ENCODE measurements at places on chromosomes 2 and 18. TPM values are rescaled to one million over a fixed set of nuclear protein-coding genes. Genes with fewer than 3 reads are reported as not detected.

- no peak within 1 kb of the TSS for H3K27ac ChIP-seq
- H3K4me3 ChIP-seq: peak within 1 kb of the TSS; percentile 60
- peaks cover 8% of the 10 kb centered on the region for H3K4me1 ChIP-seq
- peak; percentile 31 for DNase-seq
Measured at GRCh38 chr2:110732422-110733413, at the start of gene ACOXL. Gene ACOXL, plus strand, starts transcription at chr2:110732573. Its CDS starts 35,817 bp downstream, at chr2:110768390.

DNA sequence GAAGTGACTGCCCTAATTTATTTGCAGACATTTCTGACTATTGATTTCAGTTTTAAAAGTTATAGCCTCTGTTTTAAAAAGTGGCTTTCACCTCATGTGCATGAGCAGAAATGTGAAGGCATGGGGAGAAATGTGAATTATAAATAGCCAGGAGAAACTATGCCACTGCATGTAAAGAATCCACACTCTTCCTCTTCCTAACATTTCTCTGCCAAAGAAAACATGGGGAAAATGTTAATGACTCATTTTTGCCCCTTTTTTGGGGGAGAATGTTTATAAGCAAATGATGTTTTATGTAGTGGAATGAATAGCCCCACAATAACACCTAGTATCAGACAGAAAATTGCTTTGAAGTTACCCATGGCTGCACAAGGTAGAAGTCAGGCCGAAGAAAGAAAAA is 249.0 kb upstream of the TANK start:
- no peaks in the 10 kb centered on the region for H3K36me3 ChIP-seq
- H3K4me1 ChIP-seq: no peaks in the 10 kb centered on the region
- no peak overlapping the region for H3K27ac ChIP-seq
- H3K27me3 ChIP-seq: peaks cover 5% of the 10 kb centered on the region
- no peak overlapping the region for H3K4me3 ChIP-seq
- DNase-seq: no peak

DNA sequence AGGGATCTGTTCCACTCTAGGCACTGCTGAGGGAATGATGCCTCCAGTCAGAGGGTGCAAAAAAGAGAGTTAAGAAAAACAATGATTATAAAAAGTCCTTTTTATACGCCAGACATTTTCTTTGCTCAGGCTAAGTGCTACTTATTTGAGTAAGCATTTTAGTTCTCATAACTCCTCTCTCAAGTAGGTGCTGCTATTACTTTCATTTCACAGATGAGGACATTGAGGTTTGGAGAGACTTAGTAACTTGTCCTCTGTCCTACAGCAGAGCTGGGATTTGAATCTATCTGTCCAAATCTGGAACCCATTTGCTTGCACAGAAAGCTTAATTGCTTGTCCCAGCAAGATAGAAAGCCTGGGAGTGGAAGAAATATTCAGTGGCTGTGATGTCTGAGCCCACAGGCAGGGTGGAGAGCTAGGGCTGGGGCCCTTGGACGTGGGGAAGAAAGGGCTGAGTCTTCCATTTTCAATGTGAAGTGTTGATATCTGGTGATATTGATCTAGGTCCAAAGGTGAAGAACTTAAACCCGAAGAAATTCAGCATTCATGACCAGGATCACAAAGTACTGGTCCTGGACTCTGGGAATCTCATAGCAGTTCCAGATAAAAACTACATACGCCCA is 5.8 kb downstream of the IL37 start:
- DNase-seq: no peak
- H3K4me1 ChIP-seq: peaks cover 32% of the 10 kb centered on the region
- peak overlapping the region; percentile 57 for H3K4me3 ChIP-seq
- no peaks in the 10 kb centered on the region for H3K36me3 ChIP-seq
- no peaks in the 10 kb centered on the region for H3K27me3 ChIP-seq
- peak overlapping the region; percentile 45 for H3K27ac ChIP-seq

DNA sequence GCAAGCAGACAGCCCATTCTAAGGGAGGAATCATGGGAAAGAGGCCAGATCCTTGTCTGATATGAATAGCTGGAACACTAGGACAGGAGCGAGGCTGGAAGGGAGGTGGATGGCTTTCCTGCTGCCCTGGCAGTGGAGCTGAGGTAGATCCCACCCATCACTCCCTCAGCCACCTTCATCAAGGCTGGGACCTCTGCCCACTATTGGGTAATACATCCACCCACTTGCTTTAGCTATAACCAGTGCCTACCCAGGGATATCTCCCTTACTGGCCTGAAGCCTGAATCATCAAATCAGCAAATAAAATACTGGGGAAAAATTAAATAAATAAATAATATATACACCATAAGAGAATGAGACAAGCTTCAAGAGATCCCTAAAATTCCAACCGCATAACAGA is 183.2 kb upstream of the KYNU start:
- no peak overlapping the region for H3K27ac ChIP-seq
- H3K36me3 ChIP-seq: no peaks in the 10 kb centered on the region
- DNase-seq: no peak
- H3K4me3 ChIP-seq: no peak overlapping the region
- H3K27me3 ChIP-seq: no peaks in the 10 kb centered on the region

DNA sequence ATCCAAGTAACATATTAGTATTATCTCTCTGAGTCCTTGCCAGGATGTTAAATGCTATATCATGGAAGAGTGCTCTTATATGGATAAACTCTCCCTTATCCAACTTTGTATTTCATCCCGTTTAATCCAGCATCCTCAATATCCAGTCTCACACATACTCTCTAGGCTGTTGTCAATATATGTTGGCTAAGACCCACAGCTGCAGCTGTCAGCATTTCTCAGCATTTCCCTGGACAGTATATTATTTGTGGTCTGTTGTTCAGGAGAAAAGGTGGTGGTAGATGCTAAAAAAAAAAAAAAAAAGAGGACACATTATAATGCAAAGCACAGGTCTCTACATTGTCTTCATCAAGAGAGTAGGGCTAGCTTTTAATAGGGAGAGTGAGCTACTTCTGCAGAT is 1368.0 kb upstream of the ZEB2 start:
- no peaks in the 10 kb centered on the region for H3K36me3 ChIP-seq
- DNase-seq: no peak
- no peaks in the 10 kb centered on the region for H3K27me3 ChIP-seq
- no peaks in the 10 kb centered on the region for H3K4me1 ChIP-seq
- H3K4me3 ChIP-seq: no peak overlapping the region

DNA sequence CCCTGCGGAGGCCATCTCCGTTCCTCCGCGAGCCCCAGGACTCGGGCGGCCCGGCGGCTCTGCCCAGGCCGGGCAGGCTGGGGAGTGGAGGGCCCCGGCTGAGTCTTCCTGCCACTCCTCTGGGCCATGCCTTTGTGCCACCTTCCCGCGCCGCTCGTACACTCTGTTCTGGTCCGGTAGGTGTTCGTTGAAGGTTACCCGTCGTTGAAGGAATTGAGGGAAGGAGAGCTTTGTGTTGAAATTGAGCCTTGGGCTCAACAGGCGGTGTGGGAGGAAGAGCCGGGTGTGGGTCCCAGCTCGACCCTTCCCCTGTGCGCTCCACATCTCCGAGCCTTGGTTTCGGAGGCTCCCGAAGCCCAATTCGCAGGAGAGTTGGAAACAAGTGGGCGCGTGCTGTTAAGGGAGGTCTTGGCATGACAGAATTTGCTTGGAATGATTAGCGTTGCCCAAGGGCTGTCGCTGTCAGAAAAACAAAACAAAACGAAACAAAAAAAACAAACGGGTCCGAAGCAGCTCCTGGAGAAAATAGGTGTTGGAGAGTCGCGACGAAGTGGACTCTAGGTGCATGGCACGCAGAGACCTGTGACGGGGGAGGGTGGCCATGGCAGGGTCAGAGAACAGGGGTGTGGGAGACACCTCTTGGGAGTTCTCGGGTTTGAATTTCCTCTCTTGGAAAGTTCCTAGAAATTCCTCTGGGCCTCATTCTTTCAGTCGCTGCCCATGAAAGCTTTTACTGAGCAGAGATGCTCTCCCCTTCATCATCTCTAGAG is 1.2 kb upstream of the MZT2A start:
- H3K4me3 ChIP-seq: peak overlapping the region; percentile 97
- H3K27me3 ChIP-seq: no peaks in the 10 kb centered on the region
- H3K27ac ChIP-seq: peak overlapping the region; percentile 96
- no peak for DNase-seq
- H3K36me3 ChIP-seq: peaks cover 5% of the 10 kb centered on the region

GRCh38 chr2:233833345-233833744 is 21.0 kb downstream of the HJURP start:
- peaks cover 5% of the 10 kb centered on the region for H3K4me1 ChIP-seq
- H3K4me3 ChIP-seq: no peak overlapping the region
- H3K36me3 ChIP-seq: peaks cover 20% of the 10 kb centered on the region
- no peak for DNase-seq
- H3K27me3 ChIP-seq: no peaks in the 10 kb centered on the region

GRCh38 chr2:241218131-241219029 is 29.9 kb downstream of the ANO7 start:
- DNase-seq: peak; percentile 67
- peaks cover 21% of the 10 kb centered on the region for H3K27me3 ChIP-seq
- peak overlapping the region; percentile 81 for H3K27ac ChIP-seq

DNA sequence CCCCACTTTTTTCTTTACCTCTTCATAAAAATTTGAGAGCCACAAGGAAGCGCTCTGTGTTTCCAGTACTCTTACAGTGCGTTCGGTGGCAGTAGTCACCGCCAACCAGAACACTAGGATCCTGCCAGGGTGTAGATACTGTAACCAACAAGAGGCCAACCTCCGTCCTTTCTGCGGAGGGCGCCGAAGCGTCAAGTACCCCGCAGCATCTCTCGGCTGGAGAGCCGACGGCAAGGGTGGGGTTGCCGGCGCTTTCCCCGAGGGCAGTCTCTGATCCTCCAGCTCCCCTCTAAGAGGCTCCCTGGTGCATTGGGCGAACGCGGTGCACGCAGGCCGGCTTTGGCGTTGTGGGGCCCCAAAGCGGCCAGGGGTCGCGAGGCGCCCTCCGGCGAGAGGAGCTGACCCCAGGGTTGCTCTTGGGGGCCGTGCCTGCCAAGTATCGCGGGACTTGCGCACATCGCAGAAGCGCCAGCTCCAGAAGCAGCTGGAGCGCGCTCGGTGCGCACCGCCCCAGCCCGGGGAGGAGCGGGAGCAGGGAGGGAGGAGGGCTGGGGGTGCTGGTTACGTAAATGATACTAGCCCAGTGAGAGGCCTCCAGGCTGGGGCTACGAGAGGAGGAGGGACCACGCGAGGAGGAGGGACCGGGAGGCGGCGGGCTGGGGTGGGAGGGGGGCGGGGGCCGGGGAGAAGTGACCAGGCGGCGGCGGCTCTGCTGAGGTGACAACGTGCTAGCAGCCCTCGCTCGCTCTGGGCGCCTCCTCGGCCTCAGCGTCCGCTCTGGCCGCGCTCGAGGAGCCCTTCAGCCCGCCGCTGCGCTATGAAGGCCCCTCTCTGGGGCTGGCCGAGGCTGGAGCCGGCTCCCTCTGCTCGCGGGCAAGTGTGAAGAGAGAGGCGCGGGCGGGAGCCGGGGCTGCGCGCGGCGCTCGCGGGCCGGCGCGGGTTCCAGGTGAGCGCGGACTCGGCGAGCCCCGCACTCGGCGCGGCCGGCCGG is at the start of gene GALNT13:
Gene GALNT13 (plus strand): TSS at position 692 of the 991 bp plus-strand sequence.
- no peak within 1 kb of the TSS for H3K27ac ChIP-seq
- H3K4me1 ChIP-seq: no peaks in the 10 kb centered on the region
- H3K27me3 ChIP-seq: peaks cover 34% of the 10 kb centered on the region
- peaks cover 6% of the 10 kb centered on the region for H3K36me3 ChIP-seq
- peak within 1 kb of the TSS; percentile 37 for H3K4me3 ChIP-seq

GRCh38 chr2:96824079-96824870 is 8.2 kb downstream of the CNNM3 start:
- DNase-seq: no peak
- H3K27me3 ChIP-seq: no peaks in the 10 kb centered on the region
- H3K36me3 ChIP-seq: no peaks in the 10 kb centered on the region
- H3K4me3 ChIP-seq: no peak overlapping the region

DNA sequence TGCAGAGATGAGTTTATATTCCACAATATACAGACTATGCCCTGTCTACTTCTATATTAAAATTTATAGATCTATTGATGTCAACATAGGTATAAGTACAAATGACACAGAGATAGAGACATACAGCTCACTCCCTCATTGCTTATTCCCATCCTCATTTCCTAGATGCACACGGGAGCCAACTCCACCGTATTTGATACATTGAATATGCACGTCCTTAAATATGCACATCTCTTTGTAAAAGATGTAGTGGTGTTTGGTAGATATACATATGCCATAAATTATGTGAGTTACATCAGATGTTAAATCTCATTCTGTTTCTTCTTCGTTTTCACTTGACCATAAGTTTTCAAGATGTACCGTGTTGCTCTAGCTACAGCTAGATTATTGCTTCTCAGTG is 179.2 kb upstream of the RAB6C start:
- H3K4me1 ChIP-seq: no peaks in the 10 kb centered on the region
- peaks cover 10% of the 10 kb centered on the region for H3K27me3 ChIP-seq
- no peak for DNase-seq
- H3K36me3 ChIP-seq: no peaks in the 10 kb centered on the region
- H3K4me3 ChIP-seq: no peak overlapping the region
- no peak overlapping the region for H3K27ac ChIP-seq

- H3K4me3 ChIP-seq: no peak overlapping the region
- no peaks in the 10 kb centered on the region for H3K36me3 ChIP-seq
- no peak for DNase-seq
- no peak overlapping the region for H3K27ac ChIP-seq
- no peaks in the 10 kb centered on the region for H3K4me1 ChIP-seq
Measured at GRCh38 chr2:9164112-9164608, 42.5 kb upstream of the ASAP2 start.

DNA sequence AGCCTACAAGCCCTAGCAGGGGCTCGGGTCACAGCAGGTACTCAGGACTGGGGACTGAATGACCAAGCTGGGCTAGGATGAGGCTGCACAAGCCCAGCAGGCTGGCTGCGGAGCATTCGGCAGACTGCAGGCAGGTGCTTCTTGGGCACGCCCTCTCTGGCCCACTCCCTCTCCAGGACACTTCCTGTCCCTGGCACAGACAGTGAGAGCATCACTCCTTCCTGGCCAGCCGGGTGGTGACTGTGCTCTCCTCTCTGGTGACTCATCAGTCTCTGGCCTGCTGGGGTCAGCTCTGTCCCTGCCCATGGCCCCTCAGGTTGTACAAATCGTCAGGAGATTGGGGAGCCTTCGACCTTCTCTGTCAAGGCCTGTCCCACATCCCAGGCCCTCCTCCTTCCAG is 22.5 kb downstream of the C1QL2 start:
- H3K27me3 ChIP-seq: peaks cover 8% of the 10 kb centered on the region
- no peaks in the 10 kb centered on the region for H3K36me3 ChIP-seq
- no peak overlapping the region for H3K4me3 ChIP-seq

DNA sequence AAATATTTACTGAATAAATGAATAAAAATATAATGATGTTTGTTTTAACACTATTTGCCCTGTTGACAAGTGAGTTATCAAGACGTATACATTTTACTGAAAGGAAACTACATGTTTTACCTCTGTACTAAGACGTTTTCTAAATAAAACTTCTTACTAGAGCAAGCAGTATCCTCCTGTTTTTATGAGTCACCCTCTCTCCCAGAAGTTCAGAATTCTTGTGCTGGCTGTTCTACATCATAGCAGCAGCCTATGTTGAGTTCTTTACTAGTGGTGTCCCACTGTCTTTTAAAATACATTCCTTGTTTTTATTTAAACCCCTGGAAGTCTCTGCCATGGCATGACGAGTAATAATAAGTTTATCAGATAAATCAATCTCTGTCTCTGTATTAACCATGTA is 297.4 kb downstream of the CALCRL start:
- H3K4me3 ChIP-seq: no peak overlapping the region
- no peak overlapping the region for H3K27ac ChIP-seq
- no peaks in the 10 kb centered on the region for H3K27me3 ChIP-seq
- DNase-seq: no peak
- H3K4me1 ChIP-seq: no peaks in the 10 kb centered on the region
- no peaks in the 10 kb centered on the region for H3K36me3 ChIP-seq

C1QL2 gene
- total RNA-seq: not detected

CROCC2 gene
- total RNA-seq: not detected

CDKL4 gene
- total RNA-seq: not detected

MTIF2 gene
- 49.8 TPM for total RNA-seq

PDE1A gene
- total RNA-seq: not detected

CYS1 gene
- total RNA-seq: 0.81 TPM
